Activated naive CD4-positive, alpha-beta T cell (primary cell): ENCODE measurements at places on chromosomes 5 and 9.

DNA sequence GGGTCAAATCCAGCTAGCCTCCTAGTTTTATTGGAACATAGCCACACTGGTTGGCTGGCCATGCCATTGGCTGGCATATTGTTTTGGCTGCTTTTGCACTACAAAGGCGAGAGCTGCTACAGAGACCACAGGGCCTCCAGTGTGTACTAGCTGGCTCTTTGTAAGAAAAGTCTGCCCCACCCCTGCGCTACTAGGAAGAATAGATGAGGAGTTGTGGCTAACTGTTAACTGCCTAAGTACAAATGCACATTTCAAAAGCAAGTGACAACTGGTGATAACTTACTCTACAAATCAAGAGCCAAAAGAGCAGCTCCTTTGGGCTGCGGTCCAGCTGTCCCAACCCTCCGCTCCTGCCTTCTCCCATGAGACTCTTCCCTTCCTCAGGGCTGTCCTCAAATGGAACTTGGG, 63.9 kb downstream of the SERINC5 start:
- DNase-seq, result peak; percentile 5

DNA sequence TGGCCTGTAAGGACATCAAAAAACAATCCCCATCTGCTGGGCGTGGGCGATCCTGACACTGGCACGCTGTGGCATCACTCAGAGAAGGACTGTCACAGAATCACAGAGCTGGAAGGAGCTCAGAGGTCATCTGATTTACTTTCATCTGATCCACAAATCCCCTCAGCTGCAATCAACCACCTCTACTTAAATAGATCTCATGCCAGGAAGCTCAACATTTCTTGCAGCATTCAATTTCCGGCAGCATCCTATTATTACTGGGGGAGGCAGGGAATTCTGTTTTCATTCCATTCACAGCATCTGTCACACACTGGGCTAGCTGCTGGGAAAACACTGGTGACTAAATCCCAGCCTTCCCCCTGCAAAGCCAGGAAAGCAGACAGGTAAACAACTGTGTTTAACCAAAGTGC, 38.3 kb downstream of the RETREG1 start:
- no peak for DNase-seq

DNA sequence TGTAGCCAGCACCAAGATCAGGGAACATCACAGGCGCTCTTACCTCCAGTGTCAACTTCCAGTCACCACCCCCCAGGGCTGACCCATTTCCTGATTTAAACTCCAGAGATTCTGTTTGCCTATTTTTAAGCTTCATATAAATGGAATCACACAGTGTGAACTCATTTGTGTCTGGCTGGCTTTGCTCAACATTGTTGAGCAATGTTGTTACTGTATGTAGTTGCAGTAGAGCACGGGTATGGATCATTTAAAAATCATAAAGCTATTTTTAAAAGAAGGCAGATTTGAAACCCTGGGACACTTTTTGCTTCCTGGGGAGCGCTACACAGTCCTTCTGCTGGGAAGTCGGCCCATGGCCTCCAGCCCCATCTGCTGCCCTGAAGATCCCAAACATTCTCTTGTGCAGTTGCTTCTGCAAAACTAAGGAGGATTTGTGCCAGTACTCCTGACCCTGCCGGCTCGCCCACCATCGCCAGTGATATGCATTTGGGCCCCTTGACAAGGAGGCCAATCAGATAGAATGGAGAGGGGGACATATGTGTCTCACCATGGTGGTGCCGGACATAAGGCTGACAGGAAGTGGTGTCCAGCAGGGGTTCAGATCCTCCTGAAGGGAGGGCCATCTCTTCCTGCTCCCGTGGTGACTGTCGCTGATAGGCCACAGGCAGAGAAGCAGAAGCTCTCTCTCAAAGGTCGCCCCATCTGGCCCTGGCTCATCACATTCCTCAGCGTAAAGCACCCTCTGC, 13.3 kb downstream of the DCANP1 start:
- DNase-seq, result no peak

DNA sequence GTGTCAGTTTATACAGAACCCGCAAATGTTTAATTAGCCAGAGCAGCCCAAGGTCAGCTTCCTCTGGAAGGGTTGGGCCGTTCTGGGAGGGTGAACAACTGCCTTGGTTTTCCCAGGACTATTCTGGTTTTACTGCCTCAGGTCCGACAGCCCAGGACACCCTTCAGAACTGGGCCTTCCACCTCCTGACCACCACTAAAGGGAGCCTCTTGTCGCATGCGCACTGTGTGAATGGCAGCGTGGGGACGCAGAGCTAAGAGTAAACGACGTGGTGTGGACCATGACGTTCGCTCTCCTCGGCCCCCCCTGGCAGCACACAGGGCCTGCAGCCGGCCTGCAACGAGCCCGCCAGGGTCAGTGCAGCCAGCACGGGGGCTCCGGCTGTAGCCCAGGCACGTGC, 214.9 kb downstream of the FANCC start:
- DNase-seq, result no peak

DNA sequence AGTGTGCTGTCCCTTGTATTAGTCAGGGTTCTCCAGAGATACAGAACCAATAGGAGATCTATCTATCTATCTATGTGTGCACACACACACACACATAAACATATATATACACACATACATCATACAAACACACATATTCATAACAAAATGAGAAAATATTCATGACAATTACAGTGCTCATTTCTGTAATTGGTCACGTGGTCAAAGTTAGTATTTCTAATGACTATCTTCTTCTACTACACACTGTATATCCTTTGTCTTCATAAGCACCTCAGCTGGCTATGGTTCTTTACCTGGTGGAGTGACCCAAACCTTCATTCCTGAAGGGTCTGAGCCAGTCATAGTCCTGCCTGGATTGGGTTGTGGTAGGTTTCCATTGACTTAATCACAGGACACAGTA, 17.7 kb upstream of the BTF3 start:
- no peak for DNase-seq

DNA sequence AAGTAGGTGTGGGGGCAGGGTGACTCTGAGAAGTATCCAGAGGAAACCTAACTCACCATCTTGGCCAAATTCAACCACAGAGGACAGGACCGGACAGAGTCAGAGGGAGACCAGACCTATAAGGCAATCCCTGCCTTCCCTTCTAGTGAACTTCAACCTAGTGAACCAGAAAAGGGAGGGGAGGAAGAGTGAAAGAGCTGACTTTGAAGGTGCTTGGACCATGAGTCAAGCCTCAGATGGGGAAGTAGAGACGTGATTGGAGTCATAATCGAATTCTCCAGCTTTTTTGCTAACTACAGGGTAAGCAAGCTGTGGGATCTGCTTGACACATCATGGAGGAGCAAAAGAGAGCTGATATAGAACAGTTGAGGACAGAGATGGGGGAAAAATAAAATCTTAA, 18.8 kb upstream of the KIF2A start:
- DNase-seq, result no peak

- peak; percentile 73 for DNase-seq
Measured at GRCh38 chr5:43066799-43067741, 27.0 kb upstream of the ANXA2R start.

GRCh38 chr9:21357479-21358460, 7.1 kb upstream of the IFNA6 start:
- DNase-seq, result no peak

- DNase-seq, result no peak
Measured at GRCh38 chr5:114789773-114790402, 379.8 kb downstream of the TRIM36 start.

DNA sequence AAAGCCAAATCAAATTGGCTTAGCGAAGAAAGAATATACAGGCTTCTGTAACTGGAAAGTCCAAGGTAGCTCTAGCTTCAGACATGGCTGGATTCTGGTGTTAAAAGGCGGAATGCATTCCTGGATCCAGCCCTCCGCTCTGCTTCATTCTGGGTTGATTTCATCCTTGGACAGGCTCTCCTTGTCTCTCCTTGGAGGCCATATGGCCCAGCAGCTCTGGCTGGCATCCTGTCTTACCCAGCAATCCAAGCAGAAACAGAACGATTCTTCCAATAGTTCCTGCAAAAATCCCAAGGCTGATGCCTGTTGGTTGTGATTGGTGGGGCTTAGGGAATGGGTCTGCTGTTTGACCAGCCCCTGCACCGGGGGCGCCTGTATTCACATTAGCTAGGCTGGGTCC, 37.0 kb upstream of the SAP30L start:
- DNase-seq, result no peak

DNA sequence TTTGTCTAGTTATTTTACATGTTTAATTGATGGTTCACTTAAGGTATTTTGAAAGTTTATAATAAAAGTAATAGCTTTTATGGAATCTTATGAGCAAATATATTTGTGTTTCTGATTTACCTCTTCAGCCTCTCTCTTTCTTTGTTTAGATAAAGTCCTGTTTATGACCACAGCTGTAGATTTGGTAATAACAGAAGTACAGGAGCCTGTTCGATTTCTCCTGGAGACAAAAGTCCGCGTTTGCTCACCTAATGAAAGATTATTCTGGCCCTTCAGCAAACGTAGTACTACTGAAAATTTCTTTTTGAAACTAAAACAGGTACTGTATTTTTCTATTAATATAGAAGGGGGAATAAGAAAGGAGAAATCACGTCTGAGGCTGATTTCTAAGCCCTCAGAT, 35.0 kb upstream of the GPR21 start:
- DNase-seq, result no peak

GRCh38 chr5:52657247-52657645, 130.5 kb upstream of the ITGA1 start:
- no peak for DNase-seq

- DNase-seq, result no peak
Measured at GRCh38 chr9:77534376-77535057, 113.6 kb downstream of the GNA14 start.

- DNase-seq, result no peak
Measured at GRCh38 chr5:135085133-135085935, 51.3 kb upstream of the PITX1 start.

GRCh38 chr5:37206736-37207135, 42.4 kb downstream of the CPLANE1 start:
- no peak for DNase-seq

- DNase-seq, result no peak
Measured at GRCh38 chr9:23542927-23543326, 283.1 kb downstream of the ELAVL2 start.

GRCh38 chr5:132274050-132274792, 16.7 kb downstream of the PDLIM4 start:
- DNase-seq, result no peak

- DNase-seq, result no peak
Measured at GRCh38 chr5:157464519-157465171, 4.6 kb downstream of the NIPAL4 start.

GRCh38 chr5:132257131-132258101, at the start of gene PDLIM4:
TSS of gene PDLIM4 (plus strand) at chr5:132257696. CDS start at chr5:132257735, 39 bp downstream.
- no peak for DNase-seq

GRCh38 chr9:536597-537511, 304.6 kb upstream of the DMRT1 start:
- DNase-seq, result no peak

GRCh38 chr9:120387257-120388002, 192.5 kb downstream of the CDK5RAP2 start:
- DNase-seq, result no peak

- DNase-seq, result no peak
Measured at GRCh38 chr9:15220658-15221318, 86.2 kb downstream of the TTC39B start.

DNA sequence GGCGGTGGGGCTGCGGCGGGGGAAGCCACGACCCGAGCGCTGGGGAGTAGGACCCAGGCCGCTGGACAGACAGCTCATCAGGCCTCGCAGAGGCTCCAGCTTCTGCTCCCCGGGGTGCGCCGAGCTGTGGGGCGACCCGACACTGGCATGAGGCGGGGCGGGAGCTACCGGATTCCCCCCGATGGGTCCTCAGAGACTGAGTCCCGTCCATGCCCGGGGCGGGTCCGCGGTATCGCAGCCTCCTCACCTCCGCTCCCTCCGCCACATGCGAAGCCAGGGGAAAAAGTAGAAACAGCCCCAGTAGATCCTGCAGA, 2.6 kb upstream of the CCL27 start:
- no peak for DNase-seq

DNA sequence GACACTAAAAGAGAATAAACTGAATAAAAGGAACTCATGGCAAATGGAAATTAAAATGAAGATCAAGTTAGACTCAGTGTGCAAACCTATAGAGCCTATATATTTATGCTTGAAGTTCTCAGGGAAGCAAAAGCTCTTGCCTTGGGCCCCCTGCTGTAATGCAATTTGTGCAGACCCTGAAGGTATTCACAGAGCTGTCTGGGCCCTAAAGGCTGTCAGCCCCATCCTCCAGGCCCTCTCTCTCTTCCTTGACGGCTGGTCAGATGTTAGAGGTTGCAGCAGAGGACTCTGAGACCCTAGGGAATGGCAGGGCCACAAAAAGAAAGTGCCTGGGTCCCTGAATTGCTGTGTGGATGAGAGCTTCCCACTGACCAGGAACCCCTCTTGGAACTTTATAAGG, 283.9 kb upstream of the TUT7 start:
- DNase-seq, result no peak

GRCh38 chr5:45774528-45774927, 78.3 kb upstream of the HCN1 start:
- no peak for DNase-seq

DNA sequence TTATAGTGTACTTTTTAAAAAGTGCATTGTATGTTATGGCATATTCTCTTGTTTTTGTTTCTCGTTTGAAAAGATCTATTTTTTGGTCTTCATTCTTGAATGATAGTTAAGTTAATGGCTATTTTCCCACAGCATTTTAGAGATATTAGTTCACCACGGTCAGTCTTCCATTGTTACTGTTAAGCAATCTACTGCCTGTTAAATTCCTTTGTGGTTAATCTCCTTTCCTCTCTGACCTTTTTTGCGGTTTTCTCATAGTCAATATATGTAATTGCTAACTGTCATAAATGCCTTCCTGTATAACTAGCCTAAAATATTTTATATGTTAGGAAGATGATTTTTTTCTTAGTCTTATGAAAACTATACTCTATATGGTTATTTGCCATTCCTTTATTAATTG, 250.8 kb upstream of the FBXL7 start:
- DNase-seq, result no peak

DNA sequence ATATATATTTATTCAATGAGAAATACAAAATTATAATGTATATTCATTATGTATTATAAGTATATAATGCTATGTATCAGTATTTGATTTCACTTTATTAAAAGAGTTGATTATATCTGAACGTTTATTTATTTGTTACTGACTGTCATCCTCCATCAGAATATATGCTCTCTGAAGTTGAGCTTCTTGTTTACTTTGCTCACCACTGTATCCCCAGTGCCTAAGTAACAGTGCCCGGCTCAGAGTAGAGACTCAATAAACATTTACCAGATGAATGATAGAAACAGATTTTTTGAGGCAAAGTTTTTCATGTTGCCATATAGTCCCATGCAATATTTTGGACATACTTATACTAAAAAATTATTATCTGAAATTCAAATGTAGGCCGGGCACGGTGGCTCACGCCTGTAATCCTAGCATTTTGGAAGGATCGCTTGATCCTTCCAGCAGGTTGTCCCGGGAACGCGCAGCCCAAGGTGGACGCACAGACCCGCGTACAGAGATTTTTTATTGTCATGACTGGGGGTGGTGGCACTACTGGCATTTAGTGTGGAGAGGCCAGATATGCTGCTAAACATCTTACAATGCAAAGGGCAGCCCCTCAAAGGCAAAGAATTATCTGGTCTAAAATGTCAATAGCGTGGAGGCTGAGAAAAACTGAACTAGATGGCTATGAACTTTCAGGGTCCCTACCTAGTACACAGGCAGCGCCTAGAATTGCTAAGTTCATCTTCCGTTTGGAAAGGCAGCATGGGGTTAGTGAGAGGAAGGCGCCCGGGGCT, 761 bp upstream of the DNAJC25 start:
- no peak for DNase-seq
